ENCODE measurements at places on chromosomes 3 and 15.

DNA sequence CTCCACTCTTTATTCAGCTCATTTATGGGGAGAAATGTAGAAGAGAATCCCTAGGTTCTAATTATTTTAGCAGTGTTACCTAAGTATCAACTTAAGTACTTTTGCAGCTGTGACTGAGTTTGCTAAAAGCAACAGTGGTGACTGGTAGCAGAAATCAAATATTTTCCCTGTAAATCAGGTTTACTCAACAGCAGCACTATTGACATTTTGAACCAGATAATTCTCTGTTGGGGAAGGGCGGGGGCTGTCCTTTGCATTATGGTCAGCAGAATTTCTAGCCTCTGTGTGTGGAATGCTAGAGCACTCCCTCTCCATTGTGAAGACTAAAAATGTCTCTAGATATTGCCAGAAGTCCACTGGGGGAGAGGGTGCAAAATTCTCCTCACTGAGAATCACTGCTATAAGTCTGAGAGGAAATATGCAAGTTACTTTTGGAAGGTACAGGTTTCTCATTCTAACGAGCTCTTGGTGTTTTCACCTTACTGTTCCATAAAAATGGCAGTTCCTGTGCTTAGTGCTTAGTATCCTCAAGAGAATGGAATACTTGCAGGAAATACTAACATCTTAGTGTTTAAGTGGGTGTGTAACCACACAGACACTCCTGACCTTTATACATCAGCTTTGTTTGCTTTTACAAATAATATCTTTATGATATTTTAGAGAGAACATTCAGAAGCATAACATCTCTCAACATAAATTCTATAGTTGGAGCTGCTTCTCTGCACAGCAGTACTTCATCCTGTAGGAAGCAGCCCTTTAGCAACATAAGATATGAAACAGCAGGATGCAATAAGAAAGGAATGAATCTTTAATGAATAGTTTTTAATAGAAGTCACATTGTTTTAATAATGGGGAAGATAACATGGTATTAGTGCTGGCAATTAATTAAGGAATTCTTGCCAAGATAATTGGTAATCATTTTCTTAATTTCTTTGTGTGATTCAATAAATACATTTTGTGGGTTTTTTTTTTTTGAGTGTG is 246.5 kb upstream of the GOLIM4 start:
- no peak for DNase-seq

- DNase-seq, result no peak
Observed at GRCh38 chr15:100187677-100188076, 154.1 kb downstream of the ADAMTS17 start.

DNA sequence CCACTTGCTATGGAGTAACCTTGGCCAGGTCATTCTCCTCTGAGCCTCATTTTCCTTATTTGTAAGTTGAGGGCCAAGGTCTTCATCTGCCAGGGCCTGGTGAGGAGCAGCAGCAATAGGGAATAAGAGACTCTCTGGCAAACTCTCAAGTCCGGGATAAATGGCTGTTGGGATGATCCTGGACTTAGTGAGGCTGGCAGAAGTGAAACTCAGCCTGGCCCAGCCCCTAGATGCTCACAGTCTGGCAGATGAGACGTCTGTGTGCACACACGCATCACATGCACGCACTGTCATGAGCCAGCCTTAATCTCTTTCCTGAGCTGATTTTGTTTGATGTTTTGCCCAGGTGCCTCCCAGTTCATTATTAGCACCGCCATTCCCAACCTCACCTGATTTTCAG is 26.8 kb downstream of the SLC6A6 start:
- DNase-seq, result no peak

GRCh38 chr3:120263792-120264191 is 21.2 kb downstream of the GPR156 start:
- DNase-seq, result no peak

- no peak for DNase-seq
Observed at GRCh38 chr3:14352002-14352627, 50.3 kb upstream of the SLC6A6 start.

- DNase-seq, result no peak
Observed at GRCh38 chr3:137097852-137098251, 140.1 kb downstream of the IL20RB start.

DNA sequence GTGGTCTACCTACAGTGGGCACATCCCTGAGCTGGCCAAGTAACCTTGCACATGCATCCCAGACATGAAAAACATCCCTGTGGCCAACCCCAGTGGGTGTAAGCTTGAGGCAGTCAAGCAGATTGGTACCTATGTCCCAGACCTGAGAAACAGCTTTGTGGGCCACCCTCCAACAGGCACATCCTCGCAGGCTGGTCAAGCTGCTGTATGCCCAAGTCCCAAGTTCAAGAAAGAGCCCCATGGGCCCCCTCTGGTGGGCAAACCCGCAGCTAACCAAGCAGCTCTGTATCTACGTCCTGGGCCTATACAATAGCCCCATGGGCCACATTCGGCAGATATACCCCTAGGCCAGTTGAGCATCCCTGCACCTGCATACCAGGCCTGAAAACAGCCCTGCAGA is 186.3 kb upstream of the GPR149 start:
- DNase-seq, result no peak

GRCh38 chr15:59941612-59942011 is 62.5 kb upstream of the FOXB1 start:
- DNase-seq, result no peak

DNA sequence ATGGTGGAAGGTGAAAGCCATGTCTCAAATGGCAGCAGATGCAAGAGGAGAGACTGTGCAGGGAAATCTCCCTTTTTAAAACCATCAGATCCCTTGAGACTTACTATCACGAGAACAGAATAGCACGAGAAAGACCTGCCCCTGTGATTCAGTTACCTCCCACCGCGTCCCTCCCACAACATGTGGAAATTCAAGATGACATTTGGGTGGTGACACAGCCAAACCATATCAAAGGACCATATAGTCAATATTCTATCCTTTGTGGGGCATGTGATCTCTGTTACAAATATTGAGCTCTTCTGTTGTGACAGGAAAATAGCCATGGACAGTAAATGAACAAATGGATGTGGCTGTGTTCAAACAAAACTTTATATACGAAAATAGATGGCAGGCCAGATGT is 77.2 kb upstream of the ACKR4 start:
- no peak for DNase-seq

DNA sequence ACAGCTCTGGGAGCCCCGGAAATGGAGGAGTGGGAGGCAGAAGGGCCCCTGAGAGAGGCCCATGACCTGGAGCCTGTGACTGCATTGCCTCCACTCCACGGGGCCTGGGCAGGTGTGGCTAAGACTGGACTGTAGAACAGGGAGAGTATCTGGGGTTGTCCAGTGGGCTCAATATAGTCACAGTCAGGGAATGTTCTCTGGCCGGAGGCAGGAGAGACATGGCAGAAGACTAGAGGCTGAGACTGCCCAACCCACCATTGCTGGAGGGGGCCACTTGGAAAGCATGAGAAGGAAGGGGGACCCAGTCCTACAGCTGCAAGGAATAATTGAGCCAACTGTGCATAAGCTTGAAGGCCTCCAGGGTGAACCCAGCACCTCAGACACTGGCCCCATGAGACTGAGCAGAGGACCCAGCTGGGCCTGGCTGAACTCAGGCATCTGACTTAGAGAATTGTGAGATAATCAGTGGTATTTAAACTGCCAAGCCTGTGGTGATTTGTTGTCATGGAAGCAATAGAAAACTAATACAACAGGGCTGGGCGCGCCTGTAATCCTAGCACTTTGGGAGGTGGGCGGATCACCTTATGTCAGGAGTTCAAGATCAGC is 33.1 kb downstream of the NIPA2 start:
- no peak for DNase-seq

DNA sequence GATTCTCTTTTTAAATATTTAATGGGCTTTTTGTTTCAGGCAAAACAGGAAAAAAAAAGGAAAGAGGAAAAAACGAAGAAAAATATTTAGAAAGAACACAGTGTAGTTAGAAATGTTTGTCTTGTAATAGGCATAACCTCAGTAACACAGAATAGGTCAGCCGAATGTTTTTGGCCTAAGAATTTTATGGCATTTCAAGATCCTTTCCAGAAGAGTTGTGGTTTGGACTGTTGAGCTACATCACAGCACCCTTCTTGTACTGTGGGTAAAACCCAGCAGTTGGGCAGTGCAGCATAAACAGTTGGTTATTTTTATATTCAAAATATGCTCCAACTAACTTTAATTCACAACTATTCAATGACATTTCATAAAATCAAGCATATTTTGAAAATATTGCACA is 474.4 kb upstream of the AGTR1 start:
- DNase-seq, result no peak

GRCh38 chr3:186128158-186128557 is 19.3 kb upstream of the ETV5 start:
- DNase-seq, result no peak

GRCh38 chr15:65212097-65212496 is 824 bp upstream of the CILP start:
- DNase-seq, result no peak

- no peak for DNase-seq
Observed at GRCh38 chr15:100598655-100599054, 3.3 kb downstream of the LINS1 start.

- no peak for DNase-seq
Observed at GRCh38 chr15:34944936-34945335, 24.6 kb downstream of the AQR start.

- DNase-seq, result no peak
Observed at GRCh38 chr15:62269504-62269903, 104.4 kb upstream of the C2CD4B start.

DNA sequence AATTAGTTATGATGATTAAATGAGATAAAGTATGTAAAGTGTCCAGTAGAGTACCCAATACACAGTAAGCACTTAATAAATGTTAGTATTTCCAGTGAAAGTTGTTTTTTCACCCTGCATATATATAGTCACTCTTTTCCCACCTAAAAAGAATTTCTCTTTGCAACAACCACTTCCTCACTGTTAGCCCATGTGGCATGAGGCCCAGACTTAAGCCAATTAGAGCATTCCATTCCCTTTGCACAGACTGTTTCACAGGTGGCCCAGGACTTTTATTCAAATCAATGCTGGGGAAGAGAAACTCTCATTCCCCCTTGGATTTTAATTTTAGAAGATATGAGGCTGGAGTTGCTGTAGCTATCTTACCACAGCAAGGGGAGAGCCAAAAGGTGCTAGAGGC is 3.7 kb downstream of the IFT80 start:
- DNase-seq, result peak; percentile 38

- no peak for DNase-seq
Observed at GRCh38 chr15:23897531-23897930, 210.4 kb upstream of the NDN start.

DNA sequence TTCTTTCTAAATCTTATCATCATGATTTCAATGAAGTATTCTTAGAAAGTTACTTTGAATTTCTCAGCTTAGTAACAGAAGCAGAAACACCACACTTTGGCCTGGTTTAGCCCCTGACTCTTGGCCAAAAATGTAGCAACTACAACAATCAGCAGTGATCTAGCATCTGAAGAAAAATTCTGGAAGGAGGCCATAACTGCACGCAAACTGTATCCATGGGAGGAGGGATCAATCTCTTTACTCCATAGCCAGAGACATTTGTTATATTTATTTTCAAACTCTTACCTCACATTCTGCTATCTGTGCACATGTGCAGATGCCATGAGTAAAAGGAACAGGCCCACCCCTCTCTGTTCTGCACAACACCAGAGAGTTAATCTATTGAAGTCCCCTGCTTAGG is 251.0 kb upstream of the P2RY1 start:
- no peak for DNase-seq

DNA sequence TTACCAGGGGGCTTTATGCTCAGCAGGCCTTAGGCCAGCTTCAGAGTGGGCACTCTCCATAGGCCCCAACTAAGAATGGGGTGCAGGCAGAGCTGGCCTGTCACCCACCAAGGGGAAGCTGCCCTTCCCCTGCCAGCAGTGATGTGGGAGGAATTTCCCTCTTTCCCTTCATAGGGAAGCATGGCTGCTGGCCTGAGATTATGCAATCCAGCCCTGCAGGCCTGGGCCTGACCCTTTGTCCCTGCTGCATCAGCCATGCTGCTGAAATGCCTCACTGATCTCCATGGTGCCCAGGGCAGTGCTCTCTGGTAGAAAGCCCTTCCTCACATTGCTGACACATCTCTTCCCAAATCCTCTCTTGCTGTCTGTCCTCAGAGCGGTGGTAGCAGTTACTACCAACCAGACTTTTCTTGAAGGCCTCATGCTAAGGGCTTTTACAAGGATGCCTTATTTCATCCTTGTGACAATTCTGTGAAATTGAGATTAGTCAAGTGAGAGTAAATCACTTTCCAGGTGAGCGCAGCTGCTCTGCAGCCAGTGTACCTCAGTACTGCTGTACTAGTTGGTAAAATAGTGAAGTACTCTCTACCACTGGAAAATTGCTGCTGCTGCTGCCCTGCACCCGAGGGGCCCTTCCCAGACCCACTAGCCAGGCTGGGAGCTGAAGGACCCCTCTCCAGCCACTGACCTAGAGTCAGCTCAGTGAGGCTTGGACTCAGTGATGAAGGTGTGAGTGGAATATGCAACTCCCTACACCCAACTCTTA is 33.8 kb downstream of the MRAS start:
- no peak for DNase-seq

DNA sequence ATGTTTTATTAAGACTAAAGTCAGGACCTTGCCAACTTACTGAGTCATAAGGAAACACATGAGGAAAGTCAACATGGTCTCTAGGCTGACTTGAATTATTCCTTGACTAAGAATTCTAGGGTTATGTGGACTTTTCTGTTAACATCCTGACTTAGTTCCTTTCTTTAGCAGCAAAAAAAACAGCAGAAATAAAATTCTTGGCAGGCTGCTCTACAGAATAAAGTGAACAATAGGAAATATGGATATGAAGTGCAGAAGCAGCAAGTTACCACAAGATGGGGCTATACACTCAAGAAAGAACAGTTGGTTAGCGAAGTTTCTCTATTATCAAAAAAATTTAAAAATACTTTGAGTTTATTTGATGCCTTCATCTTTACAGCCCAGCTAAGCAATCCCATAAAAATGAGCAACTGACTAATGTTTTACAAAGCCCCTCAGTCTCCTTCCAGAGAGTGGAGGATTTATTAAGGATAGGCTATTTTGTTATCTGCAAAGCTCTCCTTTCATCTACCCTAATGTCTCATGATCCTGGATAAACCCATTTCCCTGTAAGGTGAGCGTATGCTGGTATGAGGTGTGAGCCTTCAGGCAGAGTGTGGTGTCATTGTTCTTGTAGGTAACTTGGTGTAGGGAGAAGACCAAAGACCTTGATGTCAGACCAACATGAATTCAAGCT is 23.1 kb upstream of the MCCC1 start:
- DNase-seq, result peak; percentile 90

GRCh38 chr15:47607695-47608094 is 109.6 kb upstream of the SEMA6D start:
- DNase-seq, result no peak

- DNase-seq, result no peak
Observed at GRCh38 chr15:96038131-96038530, 292.4 kb upstream of the NR2F2 start.

GRCh38 chr3:72265256-72266015 is 480.5 kb upstream of the PROK2 start:
- DNase-seq, result peak; percentile 18

DNA sequence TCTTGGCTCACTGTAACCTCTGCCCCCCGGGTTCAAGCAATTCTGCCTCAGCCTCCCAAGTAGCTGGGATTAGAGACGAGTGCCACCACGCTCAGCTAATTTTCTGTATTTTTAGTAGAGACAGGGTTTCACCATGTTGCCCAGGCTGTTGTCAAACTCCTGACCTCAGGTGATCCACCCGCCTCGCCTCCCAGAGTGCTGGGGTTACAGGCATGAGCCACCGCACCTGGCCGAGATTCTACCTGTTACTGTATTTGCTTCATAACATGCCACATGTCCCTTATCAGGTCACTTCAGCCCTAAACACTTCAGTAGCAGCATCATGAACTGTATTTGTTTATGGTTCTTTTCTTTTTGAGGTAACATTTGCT is 7.5 kb upstream of the LCTL start:
- DNase-seq, result no peak

- peak; percentile 39 for DNase-seq
Observed at GRCh38 chr3:147945968-147946519, 536.9 kb downstream of the ZIC1 start.
